ENCODE measurements at places on chromosomes 6 and 20.
A peak's percentile ranks its signal among the peaks of the same experiment; 100 is the strongest.

DNA sequence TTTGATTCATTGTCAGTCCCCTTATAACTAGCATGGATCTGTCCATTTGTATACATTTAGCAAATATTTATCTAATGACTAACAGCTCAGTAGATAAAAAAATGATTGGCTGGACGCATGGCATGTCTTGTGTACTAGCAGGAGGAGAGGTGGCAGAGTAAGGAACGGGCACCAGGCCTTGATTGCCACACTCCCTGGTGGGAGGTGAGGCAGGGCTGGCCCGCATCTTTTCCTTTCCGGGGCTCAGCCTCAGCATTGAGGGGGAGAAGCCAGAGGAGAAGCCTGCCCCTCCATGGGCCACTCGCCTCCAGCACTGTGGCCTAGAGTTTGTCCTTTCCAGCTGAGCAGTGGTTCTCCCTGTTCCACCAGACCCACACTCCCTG is 84.9 kb upstream of the TMEM181 start:
- no peak for DNase-seq

DNA sequence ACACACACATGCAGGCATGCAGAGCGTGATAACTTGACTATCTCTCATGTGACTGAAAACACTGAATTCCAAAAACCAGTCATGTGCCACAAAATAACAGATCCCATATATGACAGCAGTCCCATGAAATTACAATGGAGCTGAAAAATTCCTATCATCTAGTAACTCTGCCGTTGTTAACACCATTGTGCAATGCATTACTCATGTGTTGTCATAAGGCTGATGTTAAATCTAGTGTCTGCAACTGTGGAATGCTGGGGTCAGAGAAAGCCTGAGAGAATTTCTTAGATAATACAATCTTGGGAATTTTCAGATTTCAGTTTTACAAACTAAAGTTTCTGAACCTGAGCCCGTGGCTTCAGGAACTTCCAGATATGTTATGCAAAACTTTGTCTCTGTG is 70.2 kb downstream of the LYRM4 start:
- no peak for DNase-seq

- DNase-seq: no peak
Measured at GRCh38 chr6:17182961-17183360, 81.1 kb downstream of the STMND1 start.

DNA sequence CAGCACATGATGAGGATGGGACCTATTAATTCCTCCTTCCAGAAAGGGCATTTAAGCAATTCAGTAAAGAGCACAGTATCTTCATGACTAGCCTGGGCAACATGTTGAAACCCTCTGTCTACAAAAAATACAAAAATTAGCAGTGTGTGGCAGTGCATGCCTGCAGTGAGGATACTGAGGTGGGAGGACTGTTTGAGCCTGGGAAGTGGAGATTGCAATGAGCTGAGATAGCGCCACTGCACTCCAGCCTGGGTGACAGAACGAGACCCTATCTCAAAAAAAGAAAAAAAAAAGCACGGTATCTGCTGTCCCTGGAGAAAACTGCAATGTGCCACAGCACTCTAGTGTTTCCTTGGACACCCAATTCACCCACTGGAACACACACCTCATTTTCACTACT is 18.4 kb downstream of the SAMD3 start:
- DNase-seq: no peak

DNA sequence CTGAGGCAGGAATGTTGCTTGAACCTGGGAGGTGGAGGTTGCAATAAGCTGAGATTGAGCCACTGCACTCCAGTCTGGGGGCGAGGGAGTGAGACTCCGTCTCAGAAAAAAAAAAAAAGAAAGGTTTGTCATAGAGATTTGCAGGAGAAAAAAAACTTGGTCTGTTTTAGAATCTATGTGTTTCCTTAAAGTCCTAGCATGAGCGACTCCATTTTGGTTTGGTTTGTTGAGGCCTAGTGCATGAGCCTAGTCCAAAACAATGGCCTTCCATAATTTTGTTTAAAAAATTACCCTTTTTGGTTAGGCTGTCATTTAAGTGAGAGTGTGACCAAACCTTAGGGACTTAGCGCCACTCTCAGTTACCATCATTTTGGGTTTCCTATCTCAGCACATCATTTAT is 8.2 kb upstream of the GNMT start:
- no peak for DNase-seq

DNA sequence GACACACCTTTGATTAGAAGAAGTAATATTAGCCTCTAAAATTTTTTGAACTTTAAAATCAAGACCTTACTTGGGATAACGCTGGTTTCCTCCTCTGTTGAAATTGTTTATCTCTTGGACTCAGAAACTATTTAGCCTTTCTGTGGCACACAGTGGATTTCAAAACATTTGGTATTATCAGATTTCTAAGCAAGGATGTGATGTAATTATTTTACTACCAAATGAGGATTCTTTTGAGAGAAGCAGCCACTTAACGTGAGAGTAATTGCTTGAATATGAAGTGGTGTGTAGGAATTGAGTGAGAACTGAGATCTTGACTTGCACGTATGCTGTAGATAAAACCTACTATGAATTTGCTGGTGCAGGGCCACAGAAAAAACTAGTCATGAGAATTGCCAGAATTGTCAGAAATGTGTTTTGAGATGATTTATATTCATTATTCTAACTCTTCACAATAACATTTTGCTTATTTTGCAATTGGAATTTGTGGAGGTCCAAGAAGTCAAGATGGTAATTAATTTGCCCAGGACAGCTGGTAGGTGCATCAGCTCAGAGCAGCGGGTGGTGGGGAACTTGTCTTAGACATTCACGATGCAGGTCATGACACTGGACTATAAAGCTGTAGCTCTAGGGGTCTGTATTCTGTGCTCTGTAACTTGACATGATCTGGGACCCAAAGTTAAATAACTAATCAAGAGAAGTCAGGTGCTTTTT is 53.4 kb downstream of the AKAP12 start:
- DNase-seq: no peak

- DNase-seq: no peak
Measured at GRCh38 chr6:110461376-110461775, 15.0 kb downstream of the SLC22A16 start.

DNA sequence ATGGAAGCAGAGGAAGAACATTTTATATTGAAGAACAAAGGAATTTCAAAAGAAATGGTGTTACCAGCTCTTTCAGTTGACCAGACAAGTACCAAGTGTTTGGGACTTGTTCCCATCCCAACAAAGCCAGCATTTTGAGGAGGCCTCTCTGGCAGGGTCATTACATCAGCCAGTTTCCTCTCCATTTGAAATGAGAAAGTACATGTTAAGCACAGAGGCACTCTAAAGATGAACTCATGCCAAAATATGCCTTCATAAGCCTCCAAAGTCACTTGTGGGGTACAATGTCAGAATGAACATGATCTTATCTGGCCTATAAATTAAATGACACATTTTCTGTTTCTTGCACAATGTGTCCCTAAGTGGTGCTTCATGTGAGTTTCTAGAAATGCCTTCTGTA is 223.9 kb downstream of the PRL start:
- no peak for DNase-seq

- no peak for DNase-seq
Measured at GRCh38 chr6:163630572-163630971, 216.1 kb downstream of the QKI start.

GRCh38 chr6:142570221-142570671 is 268.4 kb downstream of the ADGRG6 start:
- DNase-seq: no peak

GRCh38 chr6:122459240-122459639 is 12.4 kb downstream of the SERINC1 start:
- DNase-seq: no peak

DNA sequence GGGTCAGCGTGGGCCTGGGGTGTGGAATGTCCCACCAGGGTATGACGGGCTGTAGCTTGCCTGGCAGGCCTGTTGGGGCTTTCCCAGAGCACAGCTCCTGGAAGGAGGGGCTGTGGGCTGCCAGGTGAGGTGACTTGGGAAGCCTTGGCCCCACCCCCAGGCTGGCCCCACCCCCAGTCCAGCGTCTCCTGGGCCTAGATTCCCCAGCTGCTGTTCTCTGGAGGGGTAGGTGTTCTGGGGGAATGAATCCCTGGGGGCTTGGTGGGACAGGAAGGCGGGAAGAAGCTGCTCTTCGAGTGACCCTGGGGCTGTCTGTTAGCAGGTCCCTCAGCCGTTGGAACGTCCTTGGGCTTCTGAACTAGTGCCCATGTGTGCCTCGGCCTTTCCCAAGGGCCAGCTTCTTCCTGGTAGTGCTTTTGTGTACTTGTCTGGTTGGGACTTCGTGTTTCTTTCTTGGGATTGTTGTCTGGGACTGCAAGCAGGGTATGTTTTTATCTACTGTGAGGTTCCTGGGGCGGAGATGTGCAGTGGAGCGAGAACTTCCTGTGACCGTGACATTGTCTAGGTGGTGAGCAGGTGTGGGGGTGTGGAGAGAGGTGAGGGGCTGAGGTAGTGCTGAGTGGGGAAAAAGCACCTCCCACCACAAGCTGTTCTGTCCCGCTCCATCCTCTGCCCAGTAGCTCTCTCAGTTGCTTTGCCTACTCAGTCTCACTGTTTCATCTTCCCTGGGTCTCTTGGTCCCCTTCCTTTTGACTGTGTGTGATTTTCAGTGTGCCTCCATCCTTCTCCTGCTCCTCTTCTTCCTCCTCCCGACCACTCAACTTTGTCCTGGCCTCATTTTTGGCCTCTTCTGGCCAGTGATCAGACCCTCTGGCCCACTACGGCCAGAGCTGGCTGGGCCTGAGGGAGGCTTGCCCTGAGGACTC is 1.3 kb upstream of the DDR1 start:
- no peak for DNase-seq

DNA sequence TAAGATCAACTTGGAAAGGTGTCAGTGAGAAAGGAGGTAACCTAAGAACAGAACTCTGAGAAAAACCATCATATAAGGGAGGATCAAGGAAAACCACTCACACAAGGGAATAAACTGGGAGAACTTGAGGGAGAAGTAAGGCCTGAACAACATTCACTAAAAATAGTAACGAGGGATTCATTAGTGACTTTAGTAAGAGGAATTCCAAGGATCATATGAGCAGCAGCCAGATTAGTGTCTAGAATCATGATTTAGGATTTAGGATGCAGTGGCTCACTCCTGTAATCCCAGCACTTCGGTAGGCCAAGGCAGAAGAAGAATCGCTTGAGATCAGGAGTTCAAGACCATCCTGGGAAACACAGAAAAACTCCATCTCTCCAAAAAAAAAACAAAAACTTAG is 376.5 kb upstream of the MARCKS start:
- DNase-seq: no peak

DNA sequence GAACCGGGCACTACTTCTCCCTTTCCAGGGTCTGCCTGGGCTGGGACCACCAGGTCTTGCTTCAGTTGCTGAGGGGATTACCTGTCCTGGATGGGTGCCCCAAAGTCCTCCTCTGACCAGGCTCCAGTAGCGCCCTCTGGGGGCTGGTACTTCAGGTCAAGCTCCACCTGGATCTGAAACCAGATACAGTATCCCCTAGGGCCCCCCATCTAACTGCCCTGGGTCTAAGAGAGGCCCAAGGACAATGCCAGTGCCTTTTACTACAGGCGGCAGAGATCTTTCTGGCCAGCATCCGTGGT is 11.2 kb upstream of the SPAG4 start:
- peak; percentile 49 for DNase-seq

- DNase-seq: no peak
Measured at GRCh38 chr6:16731478-16732051, 29.7 kb downstream of the ATXN1 start.

GRCh38 chr20:63847237-63848002 is 13.9 kb upstream of the ABHD16B start:
- no peak for DNase-seq

DNA sequence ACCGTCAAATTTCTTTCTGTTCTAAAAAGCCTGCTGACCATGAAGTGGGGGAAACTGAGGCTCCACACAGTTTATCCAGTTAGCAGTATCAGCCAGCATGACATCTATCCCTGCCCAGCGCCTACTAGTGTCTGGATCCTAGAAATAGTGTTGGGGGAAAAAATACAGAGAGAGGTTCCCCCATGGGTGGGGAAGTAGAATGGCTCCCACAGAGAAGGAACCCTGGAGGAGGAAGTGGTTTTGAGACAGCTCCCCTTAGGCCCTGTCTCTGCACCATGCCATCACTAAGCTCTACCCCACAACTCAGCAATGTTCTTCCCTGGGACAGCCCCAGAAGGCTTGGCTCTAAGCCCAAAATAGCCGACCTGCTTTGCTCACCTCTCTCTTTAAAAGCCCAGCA is 153.4 kb downstream of the MBOAT1 start:
- DNase-seq: no peak

DNA sequence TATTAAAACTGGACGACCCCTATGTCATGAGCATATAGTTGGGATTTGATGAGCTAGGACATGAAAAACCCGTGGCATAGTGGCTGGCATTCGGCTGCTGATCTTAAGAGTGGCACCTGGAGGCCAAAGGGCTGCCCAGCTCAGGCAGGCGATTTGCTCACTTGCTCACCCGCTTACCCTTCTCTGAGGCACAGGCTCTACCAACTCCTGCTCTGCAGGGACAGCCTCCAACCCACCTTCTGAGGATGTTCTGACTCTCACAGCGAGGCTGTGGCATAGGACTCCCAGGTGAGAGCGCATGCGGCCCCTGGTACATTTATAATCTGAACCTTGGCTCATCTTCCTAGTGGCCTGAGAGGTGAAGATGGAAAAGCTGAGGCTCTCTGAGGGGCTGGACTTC is 995 bp downstream of the RSPO4 start:
- no peak for DNase-seq

- DNase-seq: no peak
Measured at GRCh38 chr20:38260378-38261053, at the start of gene KIAA1755. Gene KIAA1755 (minus strand): TSS chr20:38260735. CDS start chr20:38260500, 235 bp downstream.

GRCh38 chr6:75109765-75110164 is 96.1 kb downstream of the COL12A1 start:
- no peak for DNase-seq

- DNase-seq: no peak
Measured at GRCh38 chr20:11246251-11246775, 572.5 kb upstream of the JAG1 start.

DNA sequence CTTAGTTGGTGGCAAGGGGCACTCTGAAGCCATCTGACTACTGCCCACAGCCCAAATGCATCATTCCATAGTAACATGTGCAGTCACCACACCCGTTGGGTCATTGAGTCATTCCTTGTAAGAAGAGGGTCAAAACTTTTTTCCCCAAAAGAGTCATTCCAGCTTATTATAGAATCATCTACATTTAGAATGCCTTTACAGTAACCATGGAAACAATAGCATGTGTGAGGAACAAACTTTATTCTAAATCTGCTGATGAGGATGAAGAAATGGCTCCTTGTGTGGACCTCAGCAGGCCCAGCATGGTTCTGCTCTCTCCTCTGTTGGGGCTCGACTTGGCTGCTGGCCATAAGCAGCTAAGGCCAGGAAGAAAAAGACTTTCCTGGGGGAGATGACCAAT is 111.2 kb upstream of the PTPRT start:
- no peak for DNase-seq

- DNase-seq: peak; percentile 93
Measured at GRCh38 chr20:62500237-62500864, 24.6 kb upstream of the GATA5 start.

GRCh38 chr6:33391922-33392594 is 435 bp downstream of the KIFC1 start:
- DNase-seq: peak; percentile 73

- DNase-seq: no peak
Measured at GRCh38 chr6:158233214-158233795, 65.2 kb downstream of the GTF2H5 start.

Measured in stimulated activated CD8-positive, alpha-beta memory T cell treated with anti-CD3 and anti-CD28 coated beads, Interleukin-4, amount 100 ng/mL, for 48 hours (primary cell).